GM23338 (cell line): ENCODE measurements at places on chromosomes 7 and 10. TPM values are rescaled to one million over a fixed set of nuclear protein-coding genes. Genes with fewer than 3 reads are reported as not detected.

ANKIB1 gene
- total RNA-seq: 39.8 and 40.3 TPM in 2 replicates

DNA sequence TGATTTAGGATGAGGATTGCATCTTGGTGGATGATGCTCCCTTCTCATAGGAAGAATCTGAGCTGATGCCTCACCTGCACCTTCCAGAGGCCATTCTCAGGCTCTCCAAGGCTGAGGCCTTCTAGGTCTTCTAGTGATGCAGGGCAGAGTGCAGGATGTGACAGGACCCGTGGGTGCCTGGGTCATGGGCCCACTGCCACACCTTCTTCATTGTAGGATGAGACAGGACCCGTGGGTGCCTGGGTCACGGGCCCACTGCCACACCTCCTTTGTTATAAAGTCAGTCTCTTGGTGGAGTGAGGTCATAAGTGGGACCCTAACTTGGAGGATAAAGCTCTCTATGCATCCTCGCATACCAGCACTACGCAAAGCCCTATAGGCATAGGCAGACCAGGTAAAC is 109.9 kb upstream of the TCERG1L start:
- no peak for DNase-seq

DNA sequence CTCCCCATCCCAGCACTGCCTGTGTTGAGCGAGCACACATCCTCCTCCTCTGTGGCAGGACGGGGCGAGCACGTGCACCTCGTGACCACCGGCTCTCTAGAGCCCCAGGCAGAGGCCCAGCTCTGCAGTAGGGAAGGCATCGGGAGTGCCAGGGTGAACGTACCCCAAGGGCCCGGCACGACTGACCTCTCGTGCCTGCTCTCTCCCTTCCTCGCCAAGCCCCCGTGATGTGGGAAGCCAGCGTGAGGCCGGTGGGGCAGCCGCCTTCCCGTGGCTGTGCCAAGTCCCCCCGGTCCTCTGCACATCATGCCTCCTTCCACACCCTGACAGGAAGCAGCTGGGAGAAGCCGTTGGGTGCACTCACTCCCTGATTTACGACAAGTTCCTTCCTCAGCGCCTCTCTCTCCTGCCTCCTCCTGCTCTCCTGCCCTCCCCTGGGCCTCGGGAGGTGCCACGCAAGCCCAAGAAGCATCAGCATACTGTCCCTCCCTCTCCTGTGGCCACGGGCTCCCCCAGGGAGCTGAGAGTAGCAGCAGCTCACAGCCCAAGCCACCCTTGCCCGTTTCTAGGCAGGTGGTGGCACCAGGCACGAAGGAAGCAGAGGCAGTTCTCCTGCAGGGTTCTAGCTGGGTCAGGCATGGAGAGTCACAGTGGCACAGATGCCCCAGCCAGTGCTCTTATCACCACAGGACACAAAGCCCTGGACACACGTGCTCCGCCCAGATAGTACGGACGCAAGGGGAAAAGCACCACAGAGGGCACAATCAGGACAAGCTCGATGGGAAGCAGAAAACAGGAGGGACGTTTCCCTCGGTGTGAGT is 47.0 kb downstream of the AMZ1 start:
- DNase-seq: no peak

- DNase-seq: no peak
Observed at GRCh38 chr7:105707967-105708762, 126.9 kb upstream of the EFCAB10 start.

GRCh38 chr10:110357252-110357780 is 52.6 kb upstream of the SMNDC1 start:
- no peak for DNase-seq
